ENCODE measurements at places on chromosomes 16 and 17.

DNA sequence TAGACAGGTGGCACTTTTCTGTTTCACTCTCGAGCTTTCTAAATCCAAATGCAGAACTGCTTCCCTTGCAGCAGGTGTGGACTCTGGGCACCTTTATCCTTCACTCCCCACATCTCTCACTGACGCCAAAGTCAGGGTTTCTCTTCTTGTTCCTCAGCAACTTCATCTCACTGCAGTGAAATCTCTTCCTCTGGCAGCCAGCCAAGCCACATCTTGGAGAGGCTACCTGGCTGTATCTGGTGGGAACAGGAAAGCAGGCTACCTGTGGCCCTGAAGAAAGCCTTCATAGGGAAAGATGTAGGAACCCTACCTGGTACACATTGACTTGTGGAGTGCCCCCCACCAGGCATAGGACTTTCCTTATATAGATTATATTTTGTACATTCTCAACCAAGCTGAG is 159.1 kb downstream of the UTP18 start:
- no peak for DNase-seq

DNA sequence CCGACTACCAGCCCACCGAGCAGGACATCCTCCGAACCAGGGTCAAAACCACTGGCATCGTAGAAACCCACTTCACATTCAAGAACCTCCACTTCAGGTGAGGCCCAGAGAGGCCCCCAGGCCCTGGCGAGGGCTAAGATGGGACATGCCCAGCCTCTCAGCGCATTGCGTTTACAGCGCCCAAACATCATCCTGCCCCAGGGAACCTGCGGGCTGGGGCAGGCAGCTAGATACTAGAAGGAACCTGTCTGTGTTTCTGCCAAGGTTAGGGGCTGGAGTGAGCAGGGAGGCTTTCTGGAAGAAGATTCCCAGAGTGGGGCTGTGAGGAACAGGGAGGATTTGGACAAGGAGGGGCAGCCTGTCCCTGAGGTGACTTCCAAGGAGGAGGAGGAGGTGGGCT is 90.6 kb downstream of the AMFR start:
- DNase-seq = no peak

GRCh38 chr17:9676820-9677310 is 31.5 kb downstream of the USP43 start:
- DNase-seq = no peak

DNA sequence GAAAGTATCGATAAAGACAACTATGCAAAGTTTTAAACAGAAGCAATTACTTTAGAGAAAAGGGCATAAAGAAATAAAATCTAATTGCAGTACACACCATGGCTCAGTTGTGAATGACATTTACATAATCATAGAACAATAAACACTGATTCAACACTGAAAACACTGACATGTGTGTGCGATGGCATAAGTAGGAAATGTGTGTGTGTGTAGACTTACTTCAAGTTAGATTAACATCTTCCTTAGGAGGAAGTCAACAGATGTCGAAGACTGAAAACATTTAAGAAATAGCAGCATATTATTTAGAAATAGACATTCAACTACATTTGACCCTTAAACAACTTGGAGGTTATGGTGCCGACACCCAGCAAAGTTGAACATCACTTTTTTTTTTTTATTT is 172.4 kb downstream of the STX8 start:
- DNase-seq = no peak

- peak; percentile 7 for DNase-seq
Measured at GRCh38 chr16:61968242-61969076, 67.8 kb downstream of the CDH8 start.

DNA sequence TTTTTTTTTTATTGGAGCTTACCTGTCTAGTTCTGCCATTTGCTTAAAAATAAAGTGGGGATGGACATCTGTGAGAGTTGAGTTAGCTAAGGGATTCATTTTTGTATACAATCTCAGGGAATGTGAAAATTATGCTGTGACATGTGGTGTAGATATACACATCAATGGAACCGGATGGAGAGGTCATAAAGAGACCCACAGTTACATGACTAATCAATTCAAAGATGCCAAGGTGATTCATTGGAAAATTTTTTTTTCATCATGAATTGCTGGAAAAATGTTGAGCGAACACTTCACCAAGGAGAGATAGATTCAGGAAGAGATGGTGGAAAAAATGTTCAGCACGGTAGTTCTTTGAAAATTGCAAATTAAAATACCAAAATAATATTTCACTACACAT is 605.4 kb upstream of the KIF2B start:
- no peak for DNase-seq

DNA sequence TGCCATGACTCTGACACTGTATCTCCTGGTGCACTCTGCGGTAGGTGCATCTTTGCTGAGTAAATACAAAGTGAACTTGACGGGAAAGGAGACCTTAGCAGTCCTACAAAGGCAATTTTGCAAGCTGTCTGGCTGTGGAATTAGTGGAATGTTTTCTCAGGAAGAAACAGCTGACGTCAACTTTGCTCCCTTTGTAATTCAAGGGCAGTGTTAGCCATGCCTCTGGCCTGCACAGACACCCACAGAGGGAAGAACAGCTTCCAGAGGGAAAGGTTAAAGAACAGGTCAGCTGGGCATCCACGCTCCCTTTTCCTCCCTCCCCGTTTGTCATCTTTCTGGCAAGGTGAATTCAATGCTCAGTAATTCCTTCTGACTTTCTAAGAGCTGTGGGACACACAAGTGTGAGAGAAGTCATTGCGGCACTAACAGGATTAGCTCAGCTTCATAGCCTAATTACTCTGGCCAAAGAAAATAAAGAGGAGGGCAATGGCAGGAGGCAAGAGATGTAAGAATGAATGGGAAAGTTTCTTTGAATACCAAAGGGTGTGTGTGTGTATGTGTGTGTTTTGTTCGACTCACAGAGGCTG is 476.9 kb upstream of the GOT2 start:
- DNase-seq = peak; percentile 5
